ENCODE measurements at places on chromosomes 16 and 17.
A peak's percentile ranks its signal among the peaks of the same experiment; 100 is the strongest.

GRCh38 chr17:4357030-4357628 is 9.3 kb downstream of the UBE2G1 start:
- no peak for DNase-seq

- DNase-seq: no peak
These were observed 1.1 kb upstream of the NTN1 start for GRCh38 chr17:9020096-9020823.

- DNase-seq: no peak
These were observed 1991.2 kb downstream of the TP53TG3F start for GRCh38 chr16:35450648-35451047.

DNA sequence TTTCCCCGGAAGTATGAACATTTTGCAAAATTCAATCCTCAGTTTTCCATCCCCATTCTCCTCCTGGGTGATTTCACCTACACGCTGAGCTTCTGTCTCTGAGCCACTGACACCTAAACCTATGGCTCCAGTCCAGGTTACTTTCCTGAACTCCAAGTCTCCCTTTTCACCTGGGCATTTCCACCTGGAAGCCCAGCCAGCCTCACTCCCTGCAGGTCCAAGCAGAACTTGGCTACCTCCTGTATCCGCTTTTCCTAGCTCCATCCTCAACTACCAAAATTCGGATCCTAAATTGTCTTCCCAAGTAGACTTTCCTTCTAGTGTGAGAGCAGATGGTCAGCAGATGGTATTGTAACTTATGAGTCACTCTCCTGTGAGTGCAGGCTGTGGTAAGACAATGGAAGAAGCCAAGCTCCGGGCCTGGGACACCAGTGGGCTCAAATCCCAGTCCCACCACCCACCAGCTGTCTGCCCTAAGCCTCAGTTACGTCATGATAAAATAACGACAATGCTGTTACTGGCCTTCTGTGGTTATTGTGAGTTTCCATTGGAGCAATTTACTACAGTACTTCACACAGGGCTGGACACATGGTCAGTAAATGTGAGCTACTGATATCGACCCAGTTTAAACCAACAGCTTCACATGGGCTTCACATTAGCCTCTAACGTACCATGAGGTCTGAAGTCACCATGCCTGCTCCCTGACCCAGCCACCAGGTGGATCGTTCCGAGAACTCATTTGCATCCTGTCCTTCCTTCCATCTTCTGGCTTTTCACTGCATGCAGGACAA is 33.3 kb downstream of the PECAM1 start:
- no peak for DNase-seq

DNA sequence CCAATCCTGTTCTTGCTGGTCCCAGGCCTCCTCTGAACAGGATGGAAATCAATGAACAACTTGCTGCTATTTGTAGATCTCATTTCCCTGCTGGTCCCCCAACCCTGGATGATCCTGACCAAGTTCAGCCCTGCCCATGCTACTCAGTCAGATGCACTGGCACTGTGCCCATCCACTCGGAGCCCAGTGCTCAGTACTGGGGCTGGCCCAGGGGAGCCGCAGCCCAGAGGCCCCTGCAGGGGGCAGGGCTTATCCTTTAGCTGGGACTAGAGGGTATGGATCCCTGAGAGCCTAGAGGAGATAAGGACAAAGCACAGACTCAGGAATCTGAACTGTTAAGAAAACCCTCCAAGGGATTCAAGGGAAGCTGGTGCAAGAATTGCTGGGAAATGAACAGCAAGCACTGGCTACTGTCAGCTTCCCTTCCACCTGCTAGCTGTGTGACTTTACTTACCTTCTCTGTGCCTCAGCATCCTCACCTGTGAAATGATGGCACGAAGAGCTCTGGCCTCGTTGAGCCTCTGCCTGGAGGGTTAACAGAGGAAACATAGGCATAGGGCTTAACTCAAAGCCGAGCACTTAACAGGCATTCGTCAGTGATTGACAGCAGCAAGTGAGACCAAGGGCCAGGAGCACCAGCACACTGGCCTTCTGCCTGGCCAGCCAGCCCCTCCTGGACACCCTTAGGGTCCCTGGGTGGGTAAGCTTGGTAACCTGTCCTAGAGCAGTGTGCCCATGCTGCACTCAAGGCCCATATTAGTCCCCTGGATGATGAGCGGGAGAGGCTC is 29.8 kb upstream of the C1QL1 start:
- DNase-seq: no peak

- no peak for DNase-seq
These were observed 48.8 kb upstream of the MTSS2 start for GRCh38 chr16:70734522-70735095.

DNA sequence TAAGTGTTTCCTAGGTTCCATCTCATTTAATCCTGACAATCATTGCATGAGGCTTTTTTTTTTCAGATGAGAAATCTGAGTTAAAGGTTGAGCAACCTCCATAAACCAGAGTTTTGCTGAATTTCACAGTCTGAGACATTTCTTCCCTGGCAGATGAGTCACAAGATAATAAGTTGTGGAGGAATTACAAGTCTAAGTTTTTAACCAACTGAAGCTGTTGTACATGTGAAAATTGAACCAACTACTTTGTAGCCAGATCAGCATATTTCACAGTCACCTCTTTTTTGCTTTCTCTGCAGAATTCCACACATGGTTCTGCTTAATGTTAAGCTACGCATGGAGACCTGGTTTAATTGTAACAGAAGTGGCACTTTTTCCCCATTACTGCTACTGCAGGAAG is 765.6 kb downstream of the CDH11 start:
- DNase-seq: peak; percentile 65

DNA sequence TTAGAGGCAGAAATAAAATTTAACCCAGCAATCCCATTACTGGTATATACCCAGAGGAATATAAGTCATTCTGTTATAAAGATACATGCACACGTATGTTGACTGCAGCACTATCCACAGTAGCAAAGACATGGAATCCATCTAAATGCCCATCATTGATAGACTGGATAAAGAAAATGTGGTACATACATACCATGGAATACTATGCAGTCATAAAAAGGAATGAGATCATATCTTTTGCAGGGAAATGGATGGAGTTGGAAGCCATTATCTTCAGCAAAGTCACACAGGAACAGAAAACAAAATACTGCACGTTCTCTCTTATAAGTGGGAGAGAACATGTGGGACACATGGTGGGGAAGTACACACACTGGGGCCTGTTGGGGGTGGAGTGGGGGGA is 23.1 kb downstream of the SSH2 start:
- no peak for DNase-seq

- DNase-seq: peak; percentile 75
These were observed 47.2 kb downstream of the ARHGAP27 start for GRCh38 chr17:45385331-45385997.

DNA sequence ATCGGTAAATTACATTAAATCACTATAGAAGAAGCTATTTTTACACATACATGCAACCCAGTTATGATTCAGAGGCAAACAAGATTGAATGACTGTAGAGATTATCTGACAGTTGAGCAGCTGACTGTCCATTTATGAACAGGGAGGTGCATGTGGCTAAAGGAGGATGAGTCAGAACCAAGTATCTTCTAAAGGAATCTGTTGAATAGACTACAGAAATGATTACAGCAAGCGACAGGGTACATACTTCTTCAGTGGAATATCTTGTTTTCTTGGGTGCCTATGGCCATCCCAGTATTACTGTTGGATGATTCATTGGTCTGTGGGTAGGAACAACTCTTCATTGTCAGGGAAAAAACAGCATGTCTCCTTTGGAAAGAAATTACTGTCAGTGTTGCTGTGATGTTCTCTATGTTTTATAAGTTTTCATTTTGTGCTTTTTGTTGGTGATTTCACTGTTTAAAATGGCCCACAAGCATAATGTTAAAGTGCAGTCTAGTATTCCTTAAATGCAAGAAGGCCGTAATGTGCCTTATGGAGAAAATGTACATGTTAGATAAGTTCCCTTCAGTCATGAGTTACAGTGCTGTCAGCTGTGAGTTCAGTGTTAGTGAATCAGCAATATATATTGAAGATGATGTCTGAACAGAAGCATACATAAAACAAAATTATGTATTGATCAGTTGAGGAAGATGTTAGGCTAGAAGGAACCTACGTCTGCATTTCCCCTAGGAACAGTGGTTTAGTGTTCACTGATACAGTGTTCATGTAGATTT is 27.0 kb downstream of the CBFB start:
- DNase-seq: no peak

DNA sequence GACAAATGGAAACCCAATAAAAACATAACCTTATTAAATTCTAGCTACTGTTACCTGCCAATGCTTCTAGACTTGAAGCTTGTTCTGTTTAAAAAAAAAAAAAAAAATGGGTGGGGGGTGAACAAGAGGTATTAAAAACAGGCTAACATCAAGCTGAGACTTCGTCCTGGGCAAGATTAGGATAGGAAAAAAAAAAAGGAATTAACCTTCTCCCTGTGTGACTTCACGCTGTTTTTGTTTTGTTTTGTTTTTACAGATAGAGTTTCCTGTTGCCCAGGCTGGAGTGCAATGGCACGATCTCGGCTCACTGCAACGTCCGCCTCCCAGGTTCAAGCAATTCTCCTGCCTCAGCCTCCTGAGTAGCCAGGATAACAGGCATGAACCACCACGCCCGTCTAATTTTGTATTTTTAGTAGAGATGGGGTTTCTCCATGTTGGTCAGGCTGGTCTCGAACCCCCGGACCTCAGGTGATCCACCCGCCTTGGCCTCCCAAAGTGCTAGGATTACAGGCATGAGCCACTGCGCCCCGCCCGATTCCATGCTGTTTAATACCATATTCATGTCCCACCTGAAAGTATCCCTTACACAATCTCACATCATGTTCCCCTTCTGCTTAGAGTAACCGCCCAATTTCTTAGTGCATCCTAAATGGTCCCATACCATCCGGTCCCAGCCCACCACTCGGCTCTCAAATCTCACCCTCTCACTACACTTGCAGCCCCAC is 2.2 kb downstream of the USP31 start:
- DNase-seq: no peak

GRCh38 chr16:84967828-84968227 is 43.5 kb downstream of the ZDHHC7 start:
- no peak for DNase-seq

- DNase-seq: no peak
These were observed 117.1 kb upstream of the MYOCD start for GRCh38 chr17:12548558-12548957.

DNA sequence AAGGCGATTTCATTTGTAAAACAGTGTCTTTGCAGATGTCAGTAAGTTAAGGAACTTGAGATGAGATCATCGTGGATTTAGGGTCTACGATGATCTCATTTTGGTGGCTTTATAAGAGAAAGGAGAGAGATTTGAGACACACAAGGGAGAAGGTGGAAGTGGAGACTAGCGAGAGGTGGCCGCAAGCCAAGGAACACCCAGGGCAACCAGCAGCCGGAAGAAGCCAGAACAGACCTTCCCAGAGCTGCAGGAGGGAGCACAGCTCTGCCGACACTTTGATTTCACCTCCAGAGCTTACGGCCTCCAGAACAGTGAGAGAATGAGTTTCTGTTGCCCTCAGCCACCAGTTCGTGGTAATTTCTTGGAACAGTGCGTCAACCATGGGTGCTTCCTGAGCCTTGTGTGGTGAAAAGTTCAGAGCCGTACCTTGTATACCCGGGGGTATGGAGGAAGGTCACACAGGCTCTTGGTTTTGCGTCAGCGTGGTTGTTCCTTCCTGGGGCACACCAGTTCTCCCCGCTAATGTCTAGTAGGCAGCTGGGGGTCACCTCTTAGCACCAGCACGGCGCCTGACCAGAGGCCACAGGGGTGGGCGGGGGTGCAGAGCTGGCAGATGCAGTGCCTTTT is 12.9 kb upstream of the SEC14L1 start:
- DNase-seq: no peak

GRCh38 chr17:17354560-17355349 is 51.6 kb downstream of the NT5M start:
- peak; percentile 45 for DNase-seq

Data from putamen (tissue), 1 donor.